Uterus (tissue), 4 donors: ENCODE measurements at places on chromosomes 2 and 18. TPM values are rescaled to one million over a fixed set of nuclear protein-coding genes. Genes with fewer than 3 reads are reported as not detected.

Gene MC5R
- not detected for total RNA-seq

Gene APCDD1
- total RNA-seq = 110 TPM

Gene OTOF
- not detected for total RNA-seq

Gene IL1B
- total RNA-seq = not detected

Gene STAT4
- total RNA-seq = 2.3 TPM
